Neural progenitor cell (in vitro differentiated cells): ENCODE measurements at places on chromosomes 6 and 20. TPM values are rescaled to one million over a fixed set of nuclear protein-coding genes. Genes with fewer than 3 reads are reported as not detected.

DNA sequence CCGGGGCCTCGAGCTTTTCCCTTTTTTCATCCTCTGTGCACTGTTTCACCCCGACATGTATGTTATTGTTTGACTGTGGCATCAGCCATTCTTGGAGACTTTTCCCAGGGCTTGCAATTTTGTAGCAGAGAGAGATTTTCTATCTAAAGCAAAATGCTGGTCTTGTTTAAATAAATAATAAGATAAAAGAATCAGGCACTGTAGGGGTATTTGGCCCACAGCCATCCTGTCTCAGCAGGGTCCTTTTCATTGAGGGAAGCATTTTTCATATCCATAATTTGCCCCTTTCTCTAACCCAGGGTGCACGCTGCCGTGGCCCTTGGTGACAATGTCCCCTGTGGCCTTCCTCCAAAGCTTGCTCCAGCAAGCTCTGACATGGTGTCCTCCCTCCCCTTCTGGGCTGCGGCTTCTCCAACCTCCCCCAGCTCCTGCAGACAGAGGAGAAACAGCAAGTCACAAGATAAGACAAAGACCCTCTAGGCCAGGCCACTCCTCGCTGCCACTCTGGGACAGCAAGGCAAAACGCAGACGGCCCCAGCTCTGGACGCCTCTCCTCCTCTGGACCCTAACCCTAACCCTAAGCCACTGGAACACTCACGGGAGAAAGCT, 117.6 kb downstream of the MYLK4 start:
- no peak for DNase-seq

DNA sequence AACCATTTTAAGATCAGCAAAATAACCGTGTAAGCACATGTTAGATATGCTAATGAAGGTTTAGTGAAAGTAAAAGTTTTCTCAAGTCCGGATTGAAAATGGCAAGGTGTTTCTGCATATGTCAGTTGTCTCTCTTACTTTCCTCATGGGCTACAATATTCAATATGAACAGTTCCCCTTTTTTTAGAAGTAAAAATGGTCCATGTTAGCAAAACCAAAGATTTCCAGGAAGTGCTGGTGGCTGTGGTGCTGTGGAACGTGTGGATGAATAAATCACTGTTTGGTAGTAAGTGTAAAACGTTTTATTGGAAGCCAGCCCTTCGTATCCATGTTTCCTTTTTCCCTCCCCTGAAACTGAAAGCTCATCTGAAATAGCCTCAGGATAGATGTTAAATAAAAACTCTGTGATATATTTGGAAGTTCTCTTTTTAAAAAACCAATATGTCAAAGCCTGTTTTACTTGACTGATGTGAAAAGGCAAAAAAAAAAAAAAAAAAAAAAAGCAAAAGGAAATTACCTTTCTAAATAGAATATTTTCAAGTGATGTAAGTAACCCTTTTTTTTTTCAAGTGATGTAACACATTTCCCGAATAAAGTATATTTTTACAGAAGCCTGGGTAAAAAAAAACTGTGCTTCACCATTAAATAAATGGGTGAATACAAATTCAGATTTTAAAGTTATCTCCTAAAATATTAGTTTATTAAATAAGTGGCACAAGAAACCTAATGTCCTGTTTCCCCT, 41.9 kb downstream of the PLEKHG1 start:
- no peak for DNase-seq

- DNase-seq: no peak
Measured at GRCh38 chr6:65671922-65672321, 35.1 kb downstream of the EYS start.

TFAP2D gene
- total RNA-seq: not detected in 2 replicates
